Foreskin keratinocyte (primary cell): ENCODE measurements at places on chromosomes 3 and 15.

GRCh38 chr15:78708713-78709260 lies 67.8 kb upstream of the CHRNB4 start:
- no peak for DNase-seq

- no peak for DNase-seq
These were observed 200.2 kb upstream of the GOLGA6L4 start for GRCh38 chr15:84035399-84035766.

DNA sequence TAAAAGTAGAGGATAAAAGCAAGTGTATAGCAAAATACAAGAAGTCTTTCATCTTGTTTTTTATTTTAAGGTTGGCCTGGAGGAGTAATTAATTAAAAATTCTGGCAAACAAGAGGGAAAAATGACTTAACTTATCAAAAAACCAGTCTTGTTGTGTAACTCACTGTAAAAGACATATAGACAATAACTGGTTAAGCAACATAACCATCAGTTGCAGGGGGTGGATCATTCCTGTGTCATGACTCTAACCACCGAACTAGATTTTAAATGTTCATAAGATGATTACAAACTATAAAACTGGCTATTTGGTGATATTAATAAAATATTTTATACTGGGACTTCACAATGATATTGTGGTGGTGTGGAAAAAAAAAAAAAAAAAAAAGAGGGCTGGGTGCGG lies 130.6 kb downstream of the STAG1 start:
- peak; percentile 28 for DNase-seq

DNA sequence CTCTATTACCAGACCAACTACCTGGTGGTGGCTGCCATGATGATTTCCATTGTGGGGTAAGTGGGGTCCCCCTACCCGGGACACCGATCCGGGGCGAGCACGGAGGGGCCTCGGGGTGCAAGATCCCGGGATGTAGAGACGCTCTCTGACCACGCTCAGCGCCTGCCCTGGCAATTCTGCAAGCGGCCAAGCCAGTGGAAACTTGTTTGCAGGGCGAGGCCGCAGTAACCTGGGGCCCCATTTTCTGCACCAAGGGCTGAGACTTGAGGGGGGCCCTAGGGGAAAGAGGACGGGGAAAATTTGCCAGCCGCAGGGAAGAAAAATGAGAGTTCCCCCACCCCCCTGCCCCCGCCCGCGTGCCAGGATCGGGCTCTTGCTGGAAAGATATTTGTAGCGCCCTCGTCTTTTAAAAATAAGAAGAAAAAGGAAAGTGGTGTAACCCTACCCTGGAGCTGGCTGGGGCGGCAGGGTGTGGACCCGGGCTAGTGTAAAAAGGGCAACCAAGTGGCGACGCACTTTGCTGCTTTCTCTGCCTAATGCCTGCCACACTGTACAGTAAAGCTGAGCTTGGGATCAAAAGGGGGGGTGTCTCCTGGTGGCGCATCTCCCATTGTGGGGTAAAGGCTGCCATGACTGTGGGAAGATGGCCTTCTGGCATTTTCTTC lies 563 bp downstream of the ARL6IP5 start:
- DNase-seq, result no peak

DNA sequence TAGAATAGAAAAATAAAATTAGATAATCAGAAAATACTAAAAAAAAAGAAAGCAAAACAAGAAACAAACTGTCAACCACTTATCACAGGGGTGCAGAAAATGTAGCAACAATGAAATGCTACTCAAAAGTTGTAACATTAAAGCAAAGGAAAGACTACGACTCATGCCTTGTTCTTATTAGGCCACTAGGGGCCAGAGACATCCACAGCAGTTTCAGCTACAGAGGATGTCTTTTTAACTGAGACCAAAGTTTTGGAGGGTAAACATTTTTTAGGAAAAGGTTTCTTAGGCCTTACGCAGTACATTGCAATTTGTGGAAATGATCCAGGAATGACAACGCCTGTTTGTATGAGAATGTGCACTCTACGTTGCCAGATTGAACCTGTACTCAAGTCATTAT lies 15.4 kb upstream of the CADM2 start:
- no peak for DNase-seq

DNA sequence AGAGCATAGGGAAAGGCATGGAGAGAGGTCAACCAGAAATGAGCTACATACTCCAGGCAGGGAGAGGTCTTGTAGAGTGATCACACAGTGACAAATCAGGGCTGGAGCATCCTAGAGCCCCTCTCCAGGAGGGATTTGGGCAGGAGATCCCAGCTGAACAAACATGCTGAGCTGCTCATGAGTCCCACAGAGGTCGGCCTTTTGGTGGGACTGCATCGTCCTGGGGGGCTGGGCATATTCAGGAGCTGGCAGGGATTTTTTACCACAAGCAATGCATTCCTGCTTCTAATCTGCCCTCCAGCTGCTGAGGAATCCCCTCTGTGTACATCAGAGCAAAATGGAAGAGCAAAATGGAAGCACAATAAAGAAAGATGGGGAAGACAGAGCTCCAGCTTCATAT lies 94.9 kb downstream of the NTRK3 start:
- DNase-seq, result no peak

- no peak for DNase-seq
These were observed 7.7 kb upstream of the RFTN1 start for GRCh38 chr3:16520970-16521881.

- DNase-seq, result peak; percentile 52
These were observed 8.2 kb downstream of the TMOD2 start for GRCh38 chr15:51759557-51760070.

- DNase-seq, result no peak
These were observed 990.4 kb downstream of the GBE1 start for GRCh38 chr3:80771085-80771484.

GRCh38 chr3:55888282-55888885 lies 401.3 kb upstream of the WNT5A start:
- no peak for DNase-seq

GRCh38 chr3:125651244-125651643 lies 55.9 kb upstream of the OSBPL11 start:
- DNase-seq, result peak; percentile 31

GRCh38 chr15:92715758-92716157 lies 60.2 kb upstream of the FAM174B start:
- no peak for DNase-seq

DNA sequence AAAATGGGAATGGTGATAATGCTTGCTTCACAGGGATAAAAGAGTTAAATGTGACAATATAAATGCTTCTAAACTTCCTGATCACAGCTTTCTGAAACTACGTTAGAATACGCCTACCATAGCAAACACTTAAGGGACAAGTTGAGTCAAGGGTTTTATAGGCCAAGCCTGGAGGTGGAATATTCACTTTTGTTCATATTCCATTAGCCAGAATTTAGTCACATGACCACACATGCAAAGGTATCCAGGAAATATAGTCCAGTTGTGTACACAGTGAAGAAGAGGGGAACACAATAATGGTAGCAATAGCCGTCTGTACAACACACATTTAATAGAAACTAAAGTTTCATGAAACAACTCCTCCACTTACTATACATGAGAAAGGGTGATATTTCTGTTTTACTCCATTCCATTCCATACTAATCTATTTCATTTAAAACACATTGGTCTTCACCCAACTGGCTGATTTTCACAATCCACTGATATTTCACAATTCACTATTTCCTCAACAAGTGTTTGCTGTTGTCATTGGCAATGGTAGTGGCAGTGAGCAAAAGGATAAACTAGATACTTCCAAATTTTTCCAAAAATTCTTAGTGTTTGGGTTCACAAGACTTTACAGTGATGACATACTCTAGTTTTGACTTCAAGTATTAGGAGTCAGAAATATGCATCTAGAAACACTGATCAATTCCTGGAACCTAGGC lies 270.9 kb downstream of the ERC2 start:
- DNase-seq, result no peak

GRCh38 chr15:65192016-65192415 lies 6.9 kb upstream of the CLPX start:
- DNase-seq, result no peak

DNA sequence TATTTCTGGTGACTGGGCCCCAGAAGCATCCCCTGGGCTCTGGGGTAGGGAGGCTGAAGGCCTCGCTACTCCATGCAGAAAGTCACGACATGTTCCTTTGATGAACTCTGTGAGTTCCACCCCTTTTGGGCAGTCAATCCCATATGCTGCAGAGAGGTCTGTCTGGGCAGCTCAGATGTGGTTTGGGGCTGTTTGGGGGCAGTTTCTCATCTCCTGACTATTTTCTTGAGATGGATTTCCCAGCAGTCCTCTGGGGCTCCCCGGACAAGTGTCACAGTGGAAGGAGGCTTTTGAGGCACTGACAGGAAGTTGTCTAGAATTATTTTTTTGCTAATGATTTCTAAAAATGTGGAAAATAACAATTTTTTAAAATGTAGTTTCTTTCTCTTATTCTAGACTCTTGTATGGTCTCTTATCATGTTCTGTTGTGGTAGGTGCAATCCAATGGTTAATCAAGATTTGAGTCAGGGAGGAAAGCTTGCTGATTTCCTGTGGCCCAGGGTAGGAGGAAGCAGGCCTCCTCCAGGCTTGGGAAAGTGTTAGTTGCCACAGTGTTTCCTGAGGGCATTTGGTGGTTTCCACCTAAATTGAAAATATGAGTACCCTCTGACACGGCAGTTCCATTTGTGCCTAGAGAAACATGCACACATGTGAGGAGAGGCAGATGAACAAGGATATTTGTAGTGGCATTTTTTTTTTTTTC lies 19.9 kb upstream of the TATDN2 start:
- no peak for DNase-seq

DNA sequence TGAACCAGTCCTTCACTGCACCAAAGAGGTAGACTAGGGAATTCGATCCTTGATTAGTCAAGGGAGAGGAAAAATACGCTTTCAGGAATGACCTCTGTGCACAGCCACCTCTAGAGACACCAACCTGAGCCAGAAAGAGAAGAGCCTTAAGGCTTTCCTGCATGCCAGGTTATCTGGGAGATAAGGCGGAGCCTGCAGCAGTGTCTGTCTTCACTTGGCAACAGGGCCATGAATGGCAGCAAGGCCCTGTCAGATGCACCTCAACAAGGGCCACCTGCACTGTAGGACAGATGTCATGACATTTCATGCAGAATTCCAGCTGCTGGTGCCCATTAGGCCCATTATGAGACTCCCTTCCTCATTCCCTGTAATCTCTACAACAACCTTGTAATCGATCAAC lies 88.1 kb downstream of the MEX3B start:
- no peak for DNase-seq

DNA sequence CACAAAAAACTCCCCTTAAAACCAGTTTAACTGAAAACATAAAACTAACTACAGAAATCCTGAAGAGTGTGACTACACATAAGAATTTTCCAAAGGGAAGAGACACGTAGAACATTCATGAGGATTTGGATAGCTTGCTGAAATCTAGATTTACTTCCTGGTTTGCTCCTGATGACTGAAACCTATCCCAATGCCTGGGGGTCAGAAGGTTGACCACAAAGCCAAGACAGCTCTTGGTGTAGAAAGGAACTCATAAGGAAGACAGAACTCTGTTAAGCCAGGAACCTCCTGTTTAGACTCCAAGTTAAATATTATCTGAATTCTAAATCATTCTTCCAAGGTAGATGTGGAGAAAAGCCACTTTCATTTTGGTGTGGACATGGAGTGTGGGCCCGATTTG lies 92.8 kb downstream of the TFG start:
- no peak for DNase-seq

GRCh38 chr15:60945196-60945595 lies 283.9 kb downstream of the RORA start:
- DNase-seq, result no peak

DNA sequence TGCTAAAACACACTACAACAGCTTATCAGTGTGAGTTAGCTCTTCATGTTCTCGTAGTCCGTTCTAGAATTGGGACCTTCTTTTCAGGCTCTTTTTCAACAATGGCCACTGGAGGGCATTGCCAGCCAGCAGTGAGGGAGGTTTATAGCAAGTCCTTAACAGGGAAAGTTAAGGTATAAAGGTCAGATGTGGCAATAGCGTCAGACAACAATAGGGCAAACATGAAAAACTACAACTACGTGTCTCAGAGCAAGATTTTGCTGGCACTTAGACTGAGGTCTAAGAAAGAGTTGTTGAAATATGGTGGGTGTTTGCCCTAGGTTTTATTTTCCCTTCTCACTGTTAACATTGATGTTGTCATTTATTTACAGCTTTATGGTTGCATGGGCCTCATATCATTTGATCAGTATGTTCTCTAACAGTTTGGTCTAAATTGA lies 161.4 kb downstream of the GMNC start:
- peak; percentile 62 for DNase-seq

- DNase-seq, result no peak
These were observed 2.2 kb downstream of the EIF4A2 start for GRCh38 chr3:186785495-186786018.

- DNase-seq, result no peak
These were observed 47.2 kb upstream of the GALNT15 start for GRCh38 chr3:16127249-16127648.

GRCh38 chr15:51382787-51383186 lies 41.3 kb downstream of the GLDN start:
- DNase-seq, result peak; percentile 27

DNA sequence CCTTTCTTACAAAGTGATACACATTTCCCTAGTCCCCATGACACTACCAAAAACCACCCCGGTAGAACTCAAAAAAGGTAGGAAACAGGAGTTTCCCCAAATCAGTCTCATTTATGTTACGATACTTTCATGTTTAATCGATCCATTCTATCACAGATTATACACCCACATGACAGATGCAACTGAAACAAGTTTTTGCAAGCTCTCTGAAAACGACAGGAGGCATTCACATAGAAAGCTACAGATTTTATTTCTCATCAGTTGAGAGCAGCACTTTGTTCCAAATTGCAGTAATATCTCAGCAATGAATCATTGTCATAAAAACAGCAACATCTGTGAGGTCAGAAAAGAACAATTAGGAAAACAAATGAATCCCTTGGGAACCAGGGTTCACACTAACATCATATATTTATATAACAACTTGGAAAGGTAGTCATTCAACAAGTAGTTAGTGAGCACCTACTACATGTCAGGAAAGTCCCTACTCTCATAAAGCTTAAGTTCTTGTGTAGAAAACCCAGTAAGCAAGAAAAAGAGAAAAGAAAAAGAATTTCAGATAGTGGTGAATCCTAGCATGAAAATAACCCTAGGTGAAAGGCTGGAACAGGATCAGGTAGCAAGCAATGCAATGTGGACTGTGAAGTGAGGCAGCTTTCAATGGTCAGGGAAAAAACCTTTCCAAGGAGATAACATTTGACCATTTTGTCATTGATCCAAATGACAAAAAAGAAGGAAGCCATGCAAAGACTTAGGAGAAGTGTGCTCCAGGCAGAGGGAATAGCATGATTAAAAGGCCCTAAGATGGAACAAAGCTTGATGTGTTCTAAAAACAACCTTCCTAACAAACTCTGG lies 8.3 kb downstream of the PLD1 start:
- DNase-seq, result peak; percentile 98

DNA sequence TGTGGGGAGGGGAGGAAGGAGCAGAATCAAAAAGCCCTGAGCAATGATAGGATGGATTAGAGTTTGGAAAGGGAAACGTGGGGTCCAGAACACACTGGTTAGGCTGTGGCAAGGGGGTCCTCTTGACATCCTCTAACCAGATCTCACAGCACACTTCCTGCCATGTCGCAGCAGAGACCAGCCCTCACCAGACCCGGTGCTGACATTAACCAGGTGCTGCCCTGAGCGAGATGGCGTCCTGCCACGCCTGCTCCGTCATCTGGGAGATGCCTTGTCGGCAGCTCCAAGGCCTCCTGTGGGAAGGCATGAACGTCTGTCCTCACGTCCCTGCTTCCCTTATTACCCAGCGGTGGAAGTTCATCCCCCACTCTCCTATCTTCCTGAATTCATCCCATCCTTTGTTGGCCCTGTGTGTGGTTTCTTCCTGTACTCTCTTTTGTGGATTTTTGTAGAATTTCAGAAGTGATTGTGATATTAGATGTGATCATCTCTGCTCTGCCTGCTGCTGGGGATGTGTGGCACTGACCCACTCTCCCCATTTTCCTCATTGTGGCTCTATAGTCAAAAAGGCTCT lies 29.4 kb upstream of the MYZAP start:
- no peak for DNase-seq
